ENCODE measurements at places on chromosomes 11 and 22.

- DNase-seq, result no peak
Observed at GRCh38 chr11:17508791-17509190, 32.1 kb upstream of the ABCC8 start.

GRCh38 chr11:76025068-76025467 is 181.2 kb downstream of the WNT11 start:
- peak; percentile 40 for DNase-seq

- no peak for DNase-seq
Observed at GRCh38 chr11:26851291-26851690, 129.4 kb upstream of the SLC5A12 start.

DNA sequence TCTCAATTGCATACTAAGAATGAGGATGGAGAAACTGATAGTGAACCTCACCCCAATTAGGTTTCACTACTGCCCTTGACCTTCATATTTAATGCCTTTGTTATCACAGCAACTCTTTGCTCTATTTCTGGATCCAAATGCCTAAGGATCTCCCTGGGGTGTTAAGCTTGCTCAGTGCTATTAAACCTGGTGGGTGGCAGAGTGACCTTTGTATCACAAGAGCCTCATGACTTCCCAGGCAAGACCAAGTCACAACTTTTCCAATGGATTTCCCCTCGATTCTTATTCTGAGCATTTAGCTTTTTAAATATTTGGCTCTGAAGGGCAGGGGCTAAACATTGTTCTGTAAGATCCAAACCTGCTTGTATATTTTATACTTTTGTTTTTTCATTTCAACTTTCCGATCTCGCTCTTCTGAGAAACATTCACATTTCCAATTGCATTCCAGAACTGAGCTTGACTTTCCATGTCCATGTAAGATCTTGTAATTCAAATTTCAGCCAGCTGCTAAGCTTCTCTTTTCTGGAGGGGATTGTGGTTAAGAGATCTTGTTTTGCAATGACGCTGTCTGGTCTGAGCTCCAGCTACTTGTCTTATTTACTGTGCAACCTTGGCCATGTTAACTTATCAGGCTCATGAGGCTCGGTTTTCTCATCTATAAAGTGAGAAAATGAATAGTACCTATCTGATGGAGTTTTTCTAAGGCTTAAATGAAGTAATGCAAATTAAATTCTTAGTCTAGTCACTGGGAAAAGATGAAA is 6.4 kb upstream of the EHF start:
- no peak for DNase-seq

DNA sequence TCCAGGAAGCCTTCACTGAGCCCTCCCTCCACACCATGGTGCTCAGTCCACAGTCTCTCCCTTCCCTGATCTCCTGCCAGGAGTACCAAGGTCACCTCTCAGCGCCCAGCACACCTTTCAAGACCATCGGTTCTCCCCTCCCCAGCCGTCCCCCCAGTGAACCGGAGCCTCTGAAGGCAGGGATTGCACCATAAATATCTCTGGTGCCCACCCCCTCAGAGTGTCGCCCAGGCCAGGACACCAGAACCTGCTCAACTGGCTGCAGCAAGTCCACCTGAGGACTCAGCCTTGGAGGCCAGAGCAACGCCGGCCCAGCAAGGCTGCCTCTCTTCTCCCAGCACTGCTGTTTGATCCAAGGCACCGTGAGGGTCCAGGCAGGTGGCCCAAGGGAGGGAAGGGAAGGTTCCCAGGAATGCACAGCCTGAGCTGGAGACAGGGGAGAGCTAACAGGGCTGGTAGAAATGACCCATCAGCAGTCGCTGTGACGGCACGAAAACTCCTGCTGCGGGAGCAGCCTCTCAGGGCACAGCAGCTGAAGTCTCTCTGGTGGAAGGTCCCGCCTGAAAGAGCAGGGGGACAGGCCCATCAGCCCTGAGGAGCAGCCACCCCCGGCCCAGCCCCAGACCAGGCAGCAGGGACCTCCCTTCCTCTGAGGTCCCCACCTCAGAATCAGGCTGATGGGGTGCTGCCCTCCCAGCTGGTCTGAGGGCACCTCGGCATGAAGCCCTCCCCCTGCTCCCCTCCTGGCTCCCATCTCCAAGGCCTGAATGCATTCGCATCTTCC is 80.3 kb downstream of the BUD13 start:
- no peak for DNase-seq

DNA sequence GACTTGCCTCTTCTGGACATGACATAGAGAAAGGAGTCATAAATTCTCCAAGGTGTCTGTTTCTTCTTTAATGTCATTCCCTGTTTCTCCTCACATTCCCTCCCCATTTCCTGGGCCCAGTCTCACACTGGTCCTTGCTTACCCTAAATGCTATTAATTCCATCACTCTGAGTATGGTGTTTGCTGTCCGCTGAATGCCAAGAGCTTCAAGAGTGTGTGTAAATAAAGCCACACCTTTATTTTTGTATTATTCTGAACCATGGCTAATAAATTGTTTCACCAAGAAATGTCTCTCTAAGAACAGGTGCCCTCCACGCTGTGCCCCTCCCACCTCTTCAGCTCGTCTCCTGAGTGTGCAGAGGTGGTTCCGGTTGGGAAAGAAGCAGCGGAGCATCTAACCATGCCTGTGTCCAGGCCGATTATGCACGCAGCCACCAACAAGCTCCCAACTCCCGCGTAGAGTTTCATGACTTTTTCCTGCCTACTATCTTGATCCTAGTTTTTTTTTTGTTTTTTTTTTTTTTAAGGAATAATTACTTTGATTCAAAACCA is 8.6 kb downstream of the TMEM121B start:
- DNase-seq, result no peak

DNA sequence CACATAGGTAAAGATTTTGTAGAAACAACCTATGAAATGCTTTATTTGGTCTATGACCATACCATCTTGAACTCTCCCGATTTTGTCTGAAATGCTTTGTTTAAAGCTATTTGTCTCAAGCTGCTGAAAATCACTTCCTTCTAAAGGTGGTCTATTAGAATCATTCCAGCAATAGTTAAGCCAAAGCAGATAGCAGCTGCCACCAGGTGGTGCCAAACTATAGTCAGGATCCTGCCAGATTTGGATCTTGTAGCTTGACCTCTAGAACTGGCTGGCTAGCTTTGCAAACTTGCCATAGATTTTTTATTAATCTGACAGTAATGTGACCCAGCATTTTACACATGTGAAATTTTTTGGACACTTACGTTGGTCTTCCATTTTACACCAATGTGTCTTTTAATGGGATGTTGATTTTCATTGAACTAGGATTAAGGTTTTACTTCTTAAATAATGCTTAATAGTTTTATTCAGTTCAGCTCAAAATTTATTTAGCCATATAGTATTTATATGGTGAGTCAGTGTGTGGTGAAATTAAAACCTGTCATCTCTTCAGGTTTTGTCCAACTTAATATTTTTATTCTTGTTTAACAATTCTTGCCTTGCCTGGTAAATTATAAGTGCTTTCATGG is 19.7 kb downstream of the CTR9 start:
- no peak for DNase-seq

GRCh38 chr22:23184764-23185113 is 4.4 kb downstream of the BCR start:
- no peak for DNase-seq

DNA sequence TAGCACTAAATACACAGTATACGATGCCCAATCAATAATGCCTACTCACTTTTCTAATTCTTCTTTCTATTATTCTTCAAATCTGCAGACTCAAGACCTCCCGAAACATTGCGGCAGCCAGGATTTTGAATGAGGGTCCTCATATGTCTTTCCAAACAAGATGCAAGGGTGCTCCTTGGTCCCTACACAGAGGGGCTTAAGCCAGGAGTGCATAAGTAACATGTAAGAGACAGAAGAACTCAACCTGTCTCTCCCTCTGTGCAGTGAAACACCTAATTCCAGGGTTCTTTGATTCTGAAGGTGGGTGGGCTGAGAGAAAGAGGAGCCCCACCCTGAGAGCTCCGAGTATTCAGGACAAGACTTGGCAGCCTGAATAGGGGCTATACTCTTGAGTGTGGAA is 117.6 kb downstream of the ZNF280B start:
- DNase-seq, result no peak

DNA sequence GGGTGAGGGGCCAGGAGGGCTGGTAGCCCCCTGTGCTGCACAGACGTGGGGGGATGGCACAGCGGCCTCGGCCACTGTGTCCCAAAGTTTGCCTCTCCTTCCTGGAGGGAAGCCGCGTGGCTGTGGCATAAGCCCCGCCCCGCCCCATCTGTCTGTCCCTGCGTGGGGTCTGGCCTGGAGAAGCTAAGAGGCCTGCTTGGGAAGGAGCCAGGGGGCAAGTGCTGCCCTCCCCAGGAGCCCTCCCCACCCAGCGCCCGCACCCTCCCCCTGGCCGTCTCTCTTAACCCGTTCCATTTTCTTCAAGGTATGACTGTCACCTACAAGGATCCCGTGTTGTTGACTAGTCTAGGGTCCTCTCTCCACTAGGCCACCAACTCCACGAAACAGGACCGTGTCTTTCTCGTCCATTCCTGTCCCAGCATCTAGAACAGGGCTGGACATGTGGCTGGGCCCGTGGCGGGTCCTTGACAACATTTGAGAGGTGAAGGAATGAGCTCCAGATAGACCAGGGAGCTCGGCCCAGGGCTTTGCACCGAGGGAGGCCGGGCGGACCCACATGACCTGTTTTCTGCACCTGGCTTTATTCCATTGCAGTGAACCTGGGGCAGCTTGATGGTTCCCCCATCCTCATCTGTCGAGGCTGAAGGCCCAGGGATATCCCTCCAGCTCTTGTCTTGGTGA is 428.0 kb downstream of the TBC1D22A start:
- no peak for DNase-seq

DNA sequence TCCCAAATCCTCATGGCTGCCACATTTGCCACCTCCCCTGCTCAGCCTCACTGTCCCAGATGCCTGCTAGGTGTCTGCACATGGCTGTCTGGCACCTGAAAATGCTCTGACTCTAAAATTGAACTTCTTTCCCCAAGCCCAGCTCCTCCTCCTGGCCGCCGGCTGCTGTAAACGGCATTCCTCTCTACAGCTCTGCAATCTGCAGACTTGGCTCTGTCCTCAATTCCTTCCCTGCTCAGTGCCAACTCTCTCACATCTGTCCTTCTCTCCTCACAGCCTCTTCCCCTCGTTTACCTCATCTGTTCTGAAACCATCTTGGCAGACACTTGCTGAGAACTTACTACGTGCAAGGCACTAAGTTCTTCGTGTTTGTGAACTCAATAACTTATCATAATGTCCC is 169.4 kb upstream of the SYT13 start:
- DNase-seq, result no peak

GRCh38 chr11:3217818-3218482 is 663 bp downstream of the MRGPRG start:
- DNase-seq, result no peak

- DNase-seq, result no peak
Observed at GRCh38 chr11:111283945-111284481, 14.3 kb upstream of the POU2AF3 start.

DNA sequence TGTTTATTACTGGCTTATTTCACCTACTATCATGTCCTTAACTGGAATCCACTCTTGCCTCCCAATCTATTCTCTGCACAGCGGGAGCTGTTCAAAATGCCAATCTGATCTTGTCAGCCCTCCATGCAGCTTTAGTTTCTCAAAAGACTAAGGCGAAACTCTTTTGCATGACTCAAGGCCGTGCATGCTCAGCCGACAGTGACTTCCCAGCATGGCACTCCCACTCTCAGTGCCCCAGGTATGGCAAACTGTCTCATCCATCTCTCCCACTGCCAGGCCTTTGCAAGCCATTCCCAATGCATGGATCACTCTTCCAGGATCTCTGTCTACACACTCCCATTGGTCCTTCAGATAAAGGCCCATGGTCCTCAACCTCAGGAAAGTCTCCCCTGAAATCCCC is 245.9 kb downstream of the LARGE1 start:
- DNase-seq, result no peak

GRCh38 chr11:58807343-58807742 is 37.2 kb downstream of the GLYATL2 start:
- no peak for DNase-seq

GRCh38 chr22:44179196-44179988 is 1.3 kb upstream of the PARVG start:
- DNase-seq, result no peak

DNA sequence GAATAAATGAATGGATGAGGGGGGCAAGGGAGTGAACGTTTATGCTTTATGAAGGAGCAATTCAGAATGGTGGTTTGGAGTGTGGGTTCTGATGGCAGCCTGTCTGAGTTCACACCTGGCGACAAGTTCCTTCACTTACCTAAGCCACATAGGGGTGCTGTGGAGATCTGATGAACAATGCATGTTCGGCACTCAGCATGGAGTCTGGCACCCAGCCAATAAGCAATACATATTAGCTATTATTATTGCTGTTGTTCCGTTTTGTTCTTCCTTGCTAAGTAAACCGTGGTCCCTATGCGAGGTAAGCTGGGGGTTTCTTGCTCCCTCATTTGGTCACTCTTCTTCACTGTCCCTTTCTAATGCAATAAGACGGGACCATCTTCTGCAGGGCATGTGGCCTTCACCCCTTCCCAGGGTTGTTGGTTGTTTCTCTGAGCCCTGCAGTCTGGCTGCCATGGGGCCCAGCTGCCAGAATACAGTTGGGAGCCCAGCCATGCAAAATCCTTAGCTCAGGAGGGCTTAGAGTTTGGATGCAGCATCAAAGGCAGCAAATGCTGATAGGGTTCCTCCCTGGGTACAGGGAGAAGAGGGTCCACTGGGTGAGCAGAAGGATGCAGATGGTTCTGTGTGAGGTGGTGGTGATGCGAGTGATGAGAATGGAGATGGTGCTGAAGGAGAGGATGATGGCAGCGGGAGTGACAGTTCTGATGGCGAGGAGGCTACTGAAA is 6.4 kb upstream of the PKNOX2 start:
- DNase-seq, result no peak

- peak; percentile 44 for DNase-seq
Observed at GRCh38 chr11:124762624-124763155, 600 bp upstream of the ESAM start.

- no peak for DNase-seq
Observed at GRCh38 chr22:25853078-25853477, 111.1 kb downstream of the MYO18B start.

DNA sequence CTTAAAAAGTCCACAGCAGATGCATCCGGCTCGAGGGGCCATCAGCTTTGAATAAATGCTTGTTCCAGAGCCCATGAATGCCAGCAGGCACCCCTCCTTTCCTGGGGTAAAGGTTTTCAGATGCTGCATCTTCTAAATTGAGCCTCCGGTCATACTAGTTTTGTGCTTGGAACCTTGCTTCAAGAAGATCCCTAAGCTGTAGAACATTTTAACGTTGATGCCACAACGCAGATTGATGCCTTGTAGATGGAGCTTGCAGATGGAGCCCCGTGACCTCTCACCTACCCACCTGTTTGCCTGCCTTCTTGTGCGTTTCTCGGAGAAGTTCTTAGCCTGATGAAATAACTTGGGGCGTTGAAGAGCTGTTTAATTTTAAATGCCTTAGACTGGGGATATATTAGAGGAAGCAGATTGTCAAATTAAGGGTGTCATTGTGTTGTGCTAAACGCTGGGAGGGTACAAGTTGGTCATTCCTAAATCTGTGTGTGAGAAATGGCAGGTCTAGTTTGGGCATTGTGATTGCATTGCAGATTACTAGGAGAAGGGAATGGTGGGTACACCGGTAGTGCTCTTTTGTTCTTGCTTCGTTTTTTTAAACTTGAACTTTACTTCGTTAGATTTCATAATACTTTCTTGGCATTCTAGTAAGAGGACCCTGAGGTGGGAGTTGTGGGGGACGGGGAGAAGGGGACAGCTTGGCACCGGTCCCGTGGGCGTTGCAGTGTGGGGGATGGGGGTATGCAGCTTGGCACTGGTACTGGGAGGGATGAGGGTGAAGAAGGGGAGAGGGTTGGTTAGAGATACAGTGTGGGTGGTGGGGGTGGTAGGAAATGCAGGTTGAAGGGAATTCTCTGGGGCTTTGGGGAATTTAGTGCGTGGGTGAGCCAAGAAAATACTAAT is 1.9 kb downstream of the NEAT1 start:
- DNase-seq, result peak; percentile 36
